Activated T-cell treated with anti-CD3 and anti-CD28 coated beads, Interleukin-2, amount 50 U/mL, for 72 hours (primary cell): ENCODE measurements at places on chromosomes 4 and X.

DNA sequence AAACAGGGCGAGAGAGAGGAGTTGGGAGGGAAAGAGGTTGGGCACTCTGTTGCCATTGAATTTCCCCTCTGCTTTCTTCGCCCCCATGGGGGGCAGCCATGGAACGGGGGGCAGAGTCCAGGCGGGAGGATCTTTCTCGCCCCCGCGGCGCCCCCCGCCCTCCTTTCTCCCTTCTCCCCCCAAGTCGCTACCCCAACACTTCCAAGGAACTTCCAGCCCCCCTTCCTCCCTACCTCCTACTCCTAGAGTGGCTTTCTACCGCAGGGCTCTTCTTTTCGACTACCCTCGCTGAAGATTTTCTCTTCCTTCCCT is 594 bp upstream of the STAG2 start:
- no peak for DNase-seq

- DNase-seq, result no peak
These were observed 22.0 kb downstream of the CXCL8 start for GRCh38 chr4:73762409-73762808.

- no peak for DNase-seq
These were observed 681.9 kb upstream of the BOD1L1 start for GRCh38 chr4:14309431-14309830.

- DNase-seq, result no peak
These were observed 27.5 kb upstream of the NDUFC1 start for GRCh38 chr4:139329665-139330200.

DNA sequence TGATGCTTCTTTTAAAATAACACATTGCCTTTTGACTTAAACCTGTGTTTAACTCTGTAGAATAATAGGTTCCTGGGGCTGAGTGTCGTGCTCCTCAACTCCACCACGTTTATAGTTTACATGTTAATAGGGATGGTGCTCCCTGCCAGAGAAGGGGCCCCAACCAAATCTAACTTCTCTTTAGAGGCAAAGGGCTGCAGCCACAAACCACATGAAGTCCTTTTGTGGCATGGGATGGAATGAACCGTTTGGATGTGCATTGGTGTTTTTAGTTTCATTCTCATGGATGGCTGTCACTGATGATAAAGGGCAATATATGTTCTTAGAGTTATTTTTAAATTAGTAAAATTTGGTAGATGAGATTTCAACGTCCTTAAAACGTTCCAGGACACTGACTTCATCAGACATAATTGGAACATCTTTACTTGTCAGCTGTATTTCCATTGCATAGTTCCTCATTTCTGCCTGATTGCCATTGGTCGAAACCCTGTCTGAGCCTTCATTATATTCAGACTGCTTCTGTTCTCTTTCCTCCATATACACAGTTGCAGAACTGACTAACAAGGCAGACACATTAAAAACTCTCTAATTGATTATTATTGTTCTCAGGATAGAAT is 60.4 kb upstream of the HPF1 start:
- DNase-seq, result no peak

DNA sequence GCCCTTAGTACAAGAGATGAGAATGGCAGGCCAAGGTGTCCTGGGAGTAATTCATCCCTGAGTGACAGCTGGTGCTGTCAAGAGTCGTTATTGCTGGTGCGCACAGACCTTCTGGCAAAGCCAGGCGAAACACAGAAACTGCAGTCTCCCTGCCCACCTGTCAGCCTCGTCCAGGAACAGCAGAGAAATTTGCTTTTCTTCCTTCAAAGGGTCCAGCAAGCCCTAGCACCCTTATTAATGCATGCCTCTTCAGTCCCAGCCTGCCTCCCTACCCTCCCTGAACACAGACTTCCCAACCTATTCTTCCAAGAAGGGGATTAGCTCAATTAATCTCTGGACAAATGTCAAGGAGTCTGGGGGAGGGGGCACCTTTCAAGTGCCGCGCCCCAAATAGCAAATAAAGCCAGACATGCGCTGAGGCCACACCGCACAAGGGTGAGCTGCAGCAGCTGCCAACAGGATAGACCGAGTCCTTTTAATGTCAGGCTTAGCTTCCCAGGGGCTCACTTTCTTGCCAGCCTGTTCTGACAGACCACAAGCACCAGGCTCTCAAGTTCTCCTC is 250.7 kb upstream of the RASGEF1B start:
- no peak for DNase-seq

- DNase-seq, result no peak
These were observed 68.8 kb upstream of the ARHGAP24 start for GRCh38 chr4:85406185-85406584.

GRCh38 chr4:108570993-108571569 is 49.3 kb upstream of the RPL34 start:
- DNase-seq, result no peak

- peak; percentile 28 for DNase-seq
These were observed 41.4 kb upstream of the PPP2R3B start for GRCh38 chrX:427812-428725.

DNA sequence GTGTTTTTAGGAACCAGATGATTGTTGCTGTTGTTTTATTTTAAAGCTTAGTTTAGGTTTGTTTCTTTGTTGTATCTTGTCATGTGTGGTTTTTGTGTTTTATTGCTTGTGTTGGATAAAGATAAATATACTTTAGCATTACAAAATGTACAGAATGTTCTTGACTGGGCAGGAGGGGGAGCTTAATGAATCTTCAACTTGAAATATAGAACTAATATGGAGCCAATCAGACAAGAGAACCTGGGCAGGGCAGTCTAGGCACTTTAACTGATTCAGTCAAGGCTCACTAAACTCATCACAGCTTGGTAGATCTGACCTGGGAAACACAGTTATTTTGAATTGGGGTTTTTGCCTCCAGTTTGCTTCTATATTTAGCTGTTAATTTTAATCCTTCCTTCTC is 304.2 kb downstream of the ARHGAP24 start:
- no peak for DNase-seq

- DNase-seq, result no peak
These were observed 69.9 kb downstream of the SEL1L3 start for GRCh38 chr4:25792876-25793275.

DNA sequence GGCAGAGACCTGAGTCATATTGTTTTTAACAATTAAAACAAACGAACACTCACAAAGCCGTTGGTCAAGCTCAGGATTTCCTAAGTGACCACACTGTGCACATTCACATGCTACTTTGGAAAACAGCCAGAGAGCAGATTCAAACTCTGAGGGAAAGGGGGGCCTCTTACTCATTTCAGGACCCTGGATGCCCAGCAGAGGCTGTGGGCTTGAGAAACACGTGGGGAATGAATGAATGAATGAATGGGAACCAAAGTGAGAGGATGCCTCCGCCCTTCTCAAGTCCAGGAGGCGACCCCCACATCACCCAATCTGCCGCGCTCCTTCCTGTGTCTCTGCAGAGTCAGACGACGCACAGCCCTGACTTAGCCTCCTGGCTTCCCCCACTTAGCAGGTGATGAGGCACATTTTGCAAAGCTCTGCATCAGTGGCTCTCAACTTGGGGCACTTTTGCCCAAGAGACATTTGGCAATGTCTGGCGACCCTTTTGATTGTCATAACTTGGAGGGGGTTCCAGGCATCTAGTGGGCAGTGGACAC is 76.0 kb downstream of the ABLIM2 start:
- no peak for DNase-seq

DNA sequence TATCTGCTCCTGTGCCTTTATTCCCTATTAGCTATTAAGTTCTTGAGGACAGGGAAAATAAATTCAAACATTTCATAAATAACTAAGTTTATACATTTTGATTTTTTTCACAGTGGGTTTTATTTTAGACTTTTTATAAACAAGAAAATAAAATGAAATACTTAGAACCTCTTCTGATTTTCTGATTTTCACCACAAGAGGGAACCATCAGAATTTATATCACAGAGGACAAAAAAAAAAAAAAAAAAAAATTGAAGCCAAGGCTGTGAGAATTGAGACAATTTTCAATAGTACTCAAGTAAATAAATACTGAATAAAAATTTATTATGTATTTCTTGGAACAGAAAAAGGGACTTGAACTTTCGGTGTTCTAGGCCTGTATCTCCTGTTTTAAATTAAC is 288.1 kb downstream of the SH3BGRL start:
- no peak for DNase-seq

DNA sequence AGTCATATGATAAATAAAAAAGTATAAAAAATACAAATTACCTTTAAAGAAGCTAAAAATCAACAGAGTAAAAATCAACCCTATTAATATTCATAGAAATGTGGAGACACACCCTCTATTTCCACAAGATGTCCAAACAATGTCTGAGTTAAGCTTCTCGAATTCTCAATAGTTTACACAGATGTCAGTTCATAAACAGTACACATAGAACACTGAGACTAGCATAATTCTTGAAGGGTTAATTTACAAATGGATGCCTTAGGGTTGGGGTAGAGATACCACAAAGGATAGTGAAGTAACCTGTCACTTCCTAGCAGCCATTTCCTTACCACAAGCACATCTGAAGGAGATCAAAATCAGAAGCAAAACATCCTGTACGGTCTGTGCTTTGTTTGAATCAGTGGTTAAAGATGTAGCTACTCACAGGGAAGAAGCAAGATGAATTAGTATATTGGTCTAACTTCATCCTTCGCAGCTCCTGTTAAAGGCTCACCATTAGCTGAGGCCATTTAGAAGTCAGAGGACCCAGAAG is 2393.9 kb downstream of the ARAP2 start:
- no peak for DNase-seq

- no peak for DNase-seq
These were observed 135.1 kb downstream of the REPS2 start for GRCh38 chrX:17081511-17081910.

DNA sequence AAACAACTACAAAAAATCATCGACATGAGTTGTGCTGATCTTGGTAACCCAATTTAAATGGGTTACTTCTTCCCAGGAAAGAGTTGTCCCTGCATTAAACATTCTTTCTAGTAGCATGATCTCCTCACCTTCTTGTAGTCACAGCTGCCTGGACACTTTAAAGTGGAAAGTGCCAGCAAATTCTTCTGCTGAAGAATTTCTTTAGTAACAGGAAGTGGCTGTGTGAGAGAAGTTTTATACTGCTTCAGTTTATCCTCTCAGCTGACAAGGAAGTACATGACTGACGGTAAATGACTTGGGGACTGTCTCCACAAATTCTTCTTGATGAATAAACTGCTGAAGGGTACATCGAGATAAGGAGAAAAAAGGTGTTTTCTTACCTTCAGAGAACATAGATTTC is 18.2 kb upstream of the TNIP3 start:
- peak; percentile 26 for DNase-seq

GRCh38 chr4:127214931-127215330 is 417.8 kb upstream of the INTU start:
- DNase-seq, result no peak

GRCh38 chrX:135463937-135464336 is 42.2 kb downstream of the SMIM10L2A start:
- peak; percentile 3 for DNase-seq

DNA sequence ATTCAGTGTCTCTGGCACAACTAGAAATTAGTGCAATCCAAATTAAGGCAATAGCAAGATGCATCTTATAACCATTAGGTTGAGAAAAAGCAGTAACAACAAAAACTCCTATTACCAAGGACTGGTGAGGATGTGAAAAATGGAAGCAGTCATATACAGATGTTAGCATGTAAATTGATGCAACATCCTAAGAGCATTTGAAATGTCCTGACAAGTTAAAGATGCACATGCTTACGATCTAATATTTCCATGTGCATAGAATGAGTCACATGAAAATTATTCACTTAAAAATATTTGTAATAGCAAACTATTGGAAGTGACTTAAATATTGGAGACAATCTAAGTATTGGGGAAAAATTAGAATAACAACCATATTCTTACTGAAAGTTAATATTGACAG is 163.0 kb downstream of the FAM13A start:
- DNase-seq, result no peak

- no peak for DNase-seq
These were observed 248.4 kb upstream of the TTC29 start for GRCh38 chr4:147194114-147194513.

- no peak for DNase-seq
These were observed 1904.9 kb downstream of the PCDH7 start for GRCh38 chr4:32624943-32625603.

GRCh38 chrX:79259073-79259689 is 108.0 kb downstream of the ITM2A start:
- peak; percentile 46 for DNase-seq

GRCh38 chr4:110088670-110089069 is 109.7 kb downstream of the ELOVL6 start:
- DNase-seq, result peak; percentile 54
